Activated CD4-positive, alpha-beta T cell treated with anti-CD3 and anti-CD28 coated beads for 48 hours (primary cell): ENCODE measurements at places on chromosomes 12 and 14.

DNA sequence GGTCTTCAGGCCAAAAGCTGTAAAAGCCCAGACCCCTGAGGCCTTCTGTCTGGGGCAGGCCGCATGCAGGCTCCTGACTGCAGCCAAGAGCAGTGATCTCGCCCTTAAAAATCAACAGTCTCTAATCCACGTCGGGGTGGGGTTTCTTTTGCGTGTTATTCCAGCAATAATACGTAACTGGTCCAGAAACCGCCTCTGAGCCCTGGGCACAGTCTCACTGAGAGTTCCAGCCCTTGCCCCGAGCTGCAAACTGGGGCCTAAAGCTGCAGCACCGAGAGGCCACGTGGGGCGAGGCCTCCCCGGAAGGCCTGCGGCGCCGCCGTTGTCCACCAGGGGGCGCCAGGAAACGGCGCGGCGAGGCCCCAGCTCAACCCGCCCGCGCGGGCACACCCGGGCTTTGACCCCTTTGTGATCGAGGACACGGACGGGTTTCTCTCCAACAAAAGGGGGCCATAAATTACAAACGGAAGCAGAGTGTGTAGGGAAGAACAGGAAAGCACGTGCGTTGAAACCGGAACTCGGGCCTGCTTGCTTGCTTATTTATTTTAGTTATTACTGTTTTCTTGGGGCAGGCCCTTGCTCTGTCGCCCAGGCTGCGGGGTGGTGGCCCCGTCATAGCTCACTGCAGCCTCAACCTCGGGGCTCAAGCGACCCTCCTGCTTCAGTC, 87.2 kb downstream of the NINJ2 start:
- peak; percentile 88 for DNase-seq

- DNase-seq = no peak
Observed at GRCh38 chr12:105814283-105814682, 324.5 kb downstream of the NUAK1 start.

GRCh38 chr14:101243587-101244338, 317.5 kb upstream of the DIO3 start:
- no peak for DNase-seq

- DNase-seq = no peak
Observed at GRCh38 chr12:59040656-59041055, 120.4 kb upstream of the LRIG3 start.

DNA sequence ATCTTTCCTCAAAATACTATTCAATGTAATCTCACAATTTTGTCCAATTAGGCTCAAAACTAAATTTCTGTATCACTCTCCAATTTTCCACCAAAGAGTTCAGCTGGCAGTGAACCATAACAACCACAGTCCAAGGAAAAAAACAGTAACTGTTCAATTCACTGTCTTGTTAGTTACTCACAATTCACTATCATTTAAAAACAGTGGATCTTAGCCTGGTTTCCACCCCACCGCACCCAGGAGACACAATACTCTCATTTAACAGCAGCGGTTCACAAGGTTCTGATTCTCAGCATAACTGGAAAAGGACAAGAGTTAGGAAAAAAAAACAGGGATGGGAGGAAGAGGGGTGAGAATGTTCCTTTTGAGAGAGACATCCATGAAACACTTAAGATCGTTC, 40.5 kb downstream of the MED13L start:
- no peak for DNase-seq

GRCh38 chr12:85356596-85357385, 76.8 kb downstream of the ALX1 start:
- DNase-seq = no peak

DNA sequence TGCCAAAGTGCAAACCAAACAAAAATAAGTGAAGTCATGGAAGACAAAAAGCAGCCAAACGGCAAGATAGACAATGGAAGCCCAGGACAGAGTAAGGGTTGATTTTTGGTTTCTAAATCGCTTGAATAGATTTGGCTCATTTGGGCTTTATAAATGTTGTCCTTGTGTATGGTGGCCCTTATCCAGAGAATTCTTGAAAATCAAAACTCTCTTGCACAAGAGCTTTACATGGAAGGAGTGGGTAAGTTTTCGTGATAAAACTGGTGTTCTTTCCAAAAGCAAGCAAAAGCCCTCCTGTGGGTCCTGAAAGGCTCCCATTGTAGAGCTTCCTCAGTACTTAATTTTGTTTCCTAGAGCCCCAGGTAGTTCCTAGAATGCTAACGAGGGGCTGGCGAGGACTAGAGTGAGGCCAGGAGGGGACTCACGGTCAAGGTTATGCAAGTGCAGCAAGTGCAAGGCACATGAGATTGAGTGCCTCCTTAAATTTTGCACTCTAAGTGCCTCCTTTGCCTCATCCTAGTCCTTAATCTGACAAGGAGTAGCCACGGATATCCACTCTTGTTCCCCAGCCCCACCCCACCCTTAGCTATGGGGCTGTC, 4.1 kb downstream of the SIX6 start:
- no peak for DNase-seq

DNA sequence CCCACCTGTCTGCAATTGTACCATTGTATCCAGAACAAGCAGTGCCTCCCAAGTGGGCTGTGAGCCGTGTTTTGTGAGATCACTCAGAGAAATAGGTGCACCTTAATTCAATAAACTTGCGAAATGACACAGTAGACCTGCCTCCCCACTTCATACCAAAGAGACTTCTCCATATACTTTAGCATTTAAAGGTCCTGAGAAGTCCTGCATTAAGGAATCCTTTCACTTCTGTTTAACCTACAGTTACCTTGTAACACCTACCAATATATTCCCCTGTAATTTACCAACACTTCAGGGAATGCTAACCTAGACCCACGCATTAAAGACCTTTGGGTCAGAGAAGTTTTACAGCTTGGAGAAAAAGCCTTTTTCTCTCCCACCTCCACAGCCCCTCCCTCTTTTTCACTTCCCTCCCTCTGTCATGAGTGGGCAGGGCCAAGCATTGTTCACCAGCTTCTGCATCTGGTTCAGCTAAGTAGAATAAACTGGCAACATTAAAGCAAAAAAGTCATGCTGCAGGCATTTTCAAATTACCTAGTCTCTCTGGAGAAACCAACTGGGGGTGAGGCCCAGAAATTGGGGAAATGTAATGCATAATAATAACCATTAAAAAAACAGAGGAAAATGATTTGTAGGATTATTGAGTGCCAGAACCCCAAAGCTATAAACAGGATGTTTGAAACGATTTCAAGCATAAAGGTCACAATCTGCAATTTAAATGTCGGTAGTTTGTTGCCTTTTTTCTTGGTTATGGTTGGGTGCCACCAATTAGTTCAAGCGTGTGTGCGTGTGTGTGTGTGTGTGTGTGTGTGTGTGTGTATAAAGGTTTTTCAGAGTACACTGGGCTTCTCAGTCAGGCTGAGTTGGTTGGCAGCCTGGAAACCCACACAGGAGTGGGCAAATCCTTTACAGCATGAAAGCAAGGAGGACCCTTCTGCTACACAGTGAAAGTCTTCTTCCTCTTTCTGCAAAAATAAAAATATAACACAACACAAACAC, 13.7 kb upstream of the WSCD2 start:
- no peak for DNase-seq

DNA sequence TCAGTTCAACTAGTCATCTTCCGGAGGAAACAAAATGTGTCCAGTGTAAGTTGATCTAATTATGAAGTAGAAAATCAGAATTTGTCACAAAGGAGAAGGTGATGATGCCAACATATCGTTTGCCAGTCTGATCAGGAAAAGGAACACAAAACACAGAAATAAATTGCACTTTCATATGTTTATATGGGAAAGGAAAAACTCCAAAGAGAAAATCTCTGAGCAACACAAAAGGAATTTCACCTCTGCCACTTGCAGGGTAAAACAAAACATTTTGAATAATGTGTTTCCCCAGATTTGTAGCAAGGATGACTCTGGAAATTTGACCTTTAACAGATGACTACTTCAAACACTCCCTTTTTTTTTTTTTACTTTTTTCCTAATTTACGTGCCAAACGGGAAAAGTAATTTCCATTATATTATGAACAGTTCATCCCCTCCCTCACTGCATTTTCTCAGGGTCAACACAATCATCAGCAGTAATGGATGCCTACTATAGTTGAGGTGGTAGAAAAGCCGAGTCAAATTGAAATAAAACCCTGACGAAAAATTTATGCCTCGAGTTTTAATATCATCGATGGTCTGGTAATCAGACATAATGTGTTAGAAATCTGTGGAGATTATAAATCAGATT, 25.6 kb downstream of the MGAT4C start:
- DNase-seq = no peak

DNA sequence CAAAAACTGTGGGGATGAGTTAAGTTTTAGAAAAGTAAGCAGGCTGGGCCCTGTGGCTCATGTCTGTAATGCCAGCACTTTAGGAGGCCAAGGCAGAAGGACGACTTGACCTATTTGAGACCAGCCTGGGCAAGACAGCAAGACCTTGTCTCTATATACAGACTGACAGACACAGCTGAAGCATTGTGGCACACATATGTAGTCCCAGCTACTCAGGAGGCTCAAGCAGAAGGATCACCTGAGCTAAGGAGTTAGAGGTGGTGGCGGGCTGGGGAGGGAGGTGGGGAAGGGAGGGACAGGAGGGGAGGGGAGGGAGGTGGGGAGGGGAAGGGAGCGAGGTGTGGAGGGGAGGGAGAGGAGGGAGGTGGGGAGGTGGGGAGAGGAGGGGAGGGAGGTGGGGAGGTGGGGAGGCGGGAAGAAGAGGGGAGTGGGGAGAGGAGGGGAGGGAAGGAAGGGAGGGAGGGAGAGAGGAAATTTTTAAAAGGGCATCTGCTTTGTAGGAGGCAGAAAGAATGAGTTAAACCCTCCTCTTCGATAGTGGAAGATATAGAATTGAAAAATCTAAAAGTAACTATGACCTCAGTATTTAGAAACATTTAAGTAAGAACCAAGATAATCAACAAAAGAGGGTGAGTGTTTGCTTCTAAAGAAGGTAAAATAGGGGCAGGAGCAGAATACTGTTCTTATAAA, 30.9 kb downstream of the MED13L start:
- no peak for DNase-seq

DNA sequence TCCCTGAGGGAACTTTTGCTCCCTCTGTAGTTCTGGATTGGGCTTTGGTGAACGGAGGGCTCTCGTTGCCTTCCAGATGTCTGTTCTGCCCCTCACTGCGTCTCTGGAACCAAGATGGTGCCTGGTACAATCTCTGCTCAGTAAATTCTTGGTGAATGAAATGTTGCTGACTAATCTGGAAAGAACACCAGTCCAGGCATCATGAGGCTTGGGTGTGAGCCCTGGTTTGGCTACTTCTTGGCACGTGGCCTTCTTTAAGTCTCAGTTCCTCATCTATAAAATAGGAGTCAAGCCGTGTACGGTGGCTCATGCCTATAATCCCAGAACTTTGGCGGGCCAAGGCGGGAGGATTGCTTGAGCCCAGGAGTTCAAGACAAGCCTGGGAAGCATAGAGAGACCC, 4.3 kb downstream of the HHIPL1 start:
- no peak for DNase-seq

- DNase-seq = no peak
Observed at GRCh38 chr12:89733579-89734201, 25.1 kb upstream of the ATP2B1 start.

DNA sequence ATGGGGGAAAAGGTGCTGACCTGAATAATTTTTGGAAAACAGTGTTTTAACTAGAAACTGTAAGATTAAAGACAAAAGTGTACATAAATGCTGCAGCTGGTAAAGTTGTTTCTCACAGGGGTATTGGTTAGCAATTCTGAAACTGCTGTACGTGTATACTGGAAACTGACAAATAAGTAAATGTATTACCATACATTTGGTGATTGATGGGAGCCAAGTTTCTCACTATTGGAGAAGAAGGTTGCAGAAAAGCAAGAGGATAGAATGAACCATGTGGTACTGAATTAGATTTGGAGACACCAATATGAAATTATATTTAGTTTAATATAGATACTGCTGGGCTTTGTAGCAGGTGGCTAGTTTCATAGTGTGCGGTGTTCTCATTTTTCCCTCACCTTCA, 19.6 kb upstream of the FBXO33 start:
- no peak for DNase-seq

DNA sequence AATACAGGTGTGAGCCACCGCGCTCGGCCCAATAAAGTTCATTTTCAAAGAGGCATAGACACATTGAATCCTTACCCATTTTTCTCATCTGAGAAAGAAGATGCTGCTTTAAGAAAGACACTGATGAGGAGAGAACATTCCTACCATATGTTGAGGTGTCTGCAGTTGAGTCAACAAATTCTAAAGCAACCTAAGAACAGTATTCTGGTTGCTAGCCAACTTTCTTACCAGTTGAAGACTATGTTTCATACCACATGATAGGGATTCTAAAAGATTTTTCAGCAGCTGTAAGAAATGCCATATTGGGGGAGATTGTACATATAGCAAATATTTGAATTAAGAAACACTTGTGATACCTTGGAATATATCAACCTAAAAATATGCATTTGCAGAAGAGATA, 160.1 kb downstream of the SRGAP1 start:
- no peak for DNase-seq

GRCh38 chr14:67986131-67986841, 166.7 kb downstream of the RAD51B start:
- DNase-seq = peak; percentile 5

DNA sequence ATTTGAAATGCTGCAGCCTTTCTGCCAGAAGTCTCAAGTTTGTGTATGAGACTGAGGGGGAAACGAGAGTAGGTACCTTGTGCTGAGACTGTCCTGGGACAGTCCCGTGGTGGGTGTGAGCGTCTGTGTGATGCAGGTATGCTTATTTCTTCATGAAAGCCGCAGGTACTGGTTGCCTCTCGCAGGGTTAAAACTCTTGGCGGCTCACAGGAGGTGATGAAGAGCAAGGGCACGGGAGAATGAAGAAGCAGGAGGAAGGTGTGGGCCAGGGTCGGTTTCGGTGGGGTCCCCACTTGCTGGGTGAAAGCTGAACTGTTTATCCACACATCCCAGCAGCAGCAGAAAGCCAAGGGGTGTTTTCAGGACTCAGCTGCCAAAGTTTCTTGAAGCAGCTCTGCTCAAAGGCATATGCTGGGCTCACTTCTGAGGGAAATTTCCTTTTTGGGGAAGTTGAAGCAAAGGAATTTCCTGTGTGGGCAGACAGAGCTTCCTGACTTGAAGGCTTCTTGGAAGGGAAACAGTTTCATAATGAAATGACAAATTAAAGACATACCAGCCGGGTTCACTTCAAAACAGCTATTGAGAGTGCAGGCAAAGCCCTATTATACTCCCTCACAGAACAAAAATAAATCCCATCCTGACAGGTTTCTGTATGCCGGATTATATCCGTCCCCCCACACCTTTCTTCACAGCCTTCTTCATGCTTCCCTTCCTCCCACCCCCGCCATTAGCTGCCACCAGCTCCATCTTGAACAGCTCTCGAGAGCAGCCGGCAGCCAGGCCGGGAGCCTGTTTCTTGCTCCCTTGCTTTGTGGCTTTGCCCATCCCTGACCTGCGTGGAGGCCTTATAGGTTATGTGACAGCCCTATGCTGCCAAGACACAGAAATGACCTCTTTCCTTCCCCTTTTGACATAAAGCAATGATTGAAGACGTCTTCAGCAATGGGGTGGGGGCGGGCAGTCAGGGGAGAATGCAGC, 116.6 kb downstream of the ETV6 start:
- peak; percentile 87 for DNase-seq

- DNase-seq = no peak
Observed at GRCh38 chr12:104281636-104282035, 21.9 kb upstream of the EID3 start.

GRCh38 chr14:54120260-54120659, 163.6 kb upstream of the BMP4 start:
- no peak for DNase-seq

- DNase-seq = no peak
Observed at GRCh38 chr12:6941782-6942181, 1.8 kb upstream of the RNU7-1 start.
